ENCODE measurements at places on chromosomes 13 and 19.

- DNase-seq = no peak
These were observed 222.5 kb upstream of the SPRY2 start for GRCh38 chr13:80563439-80563838.

DNA sequence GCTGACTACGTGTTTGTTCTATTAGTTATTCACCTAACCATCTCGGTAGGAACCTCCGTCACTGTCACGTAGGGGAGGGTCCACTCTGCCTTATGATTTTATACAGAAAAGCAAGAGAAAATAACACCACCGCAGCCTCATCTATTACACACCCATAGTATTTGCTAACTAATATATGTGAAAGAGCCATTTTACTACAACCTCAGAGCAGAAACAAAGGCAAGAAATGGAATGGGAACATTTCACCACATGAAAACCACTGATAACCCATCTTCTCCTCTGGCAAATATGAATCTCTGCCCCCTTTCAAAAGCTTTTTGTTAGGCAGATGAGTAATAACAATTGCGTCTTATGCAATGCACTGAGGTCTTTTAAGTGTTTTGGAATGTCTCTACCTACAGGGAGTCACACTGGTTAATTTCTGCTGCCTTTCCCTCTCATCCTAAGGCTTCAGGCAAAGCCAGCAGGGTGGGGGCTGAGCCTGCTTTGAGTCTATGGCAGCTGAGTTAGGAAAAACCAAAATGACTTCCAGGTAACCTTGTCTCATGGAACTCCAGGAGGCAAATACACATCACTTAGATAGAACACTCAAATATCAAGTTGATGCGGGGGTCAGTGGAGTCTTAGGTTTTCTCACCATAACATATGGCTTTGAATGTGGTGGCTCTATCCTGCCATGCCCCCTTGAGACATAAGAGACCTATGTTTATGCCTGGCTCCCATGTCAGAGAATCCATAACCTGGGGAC is 15.0 kb downstream of the TSHZ3 start:
- no peak for DNase-seq

DNA sequence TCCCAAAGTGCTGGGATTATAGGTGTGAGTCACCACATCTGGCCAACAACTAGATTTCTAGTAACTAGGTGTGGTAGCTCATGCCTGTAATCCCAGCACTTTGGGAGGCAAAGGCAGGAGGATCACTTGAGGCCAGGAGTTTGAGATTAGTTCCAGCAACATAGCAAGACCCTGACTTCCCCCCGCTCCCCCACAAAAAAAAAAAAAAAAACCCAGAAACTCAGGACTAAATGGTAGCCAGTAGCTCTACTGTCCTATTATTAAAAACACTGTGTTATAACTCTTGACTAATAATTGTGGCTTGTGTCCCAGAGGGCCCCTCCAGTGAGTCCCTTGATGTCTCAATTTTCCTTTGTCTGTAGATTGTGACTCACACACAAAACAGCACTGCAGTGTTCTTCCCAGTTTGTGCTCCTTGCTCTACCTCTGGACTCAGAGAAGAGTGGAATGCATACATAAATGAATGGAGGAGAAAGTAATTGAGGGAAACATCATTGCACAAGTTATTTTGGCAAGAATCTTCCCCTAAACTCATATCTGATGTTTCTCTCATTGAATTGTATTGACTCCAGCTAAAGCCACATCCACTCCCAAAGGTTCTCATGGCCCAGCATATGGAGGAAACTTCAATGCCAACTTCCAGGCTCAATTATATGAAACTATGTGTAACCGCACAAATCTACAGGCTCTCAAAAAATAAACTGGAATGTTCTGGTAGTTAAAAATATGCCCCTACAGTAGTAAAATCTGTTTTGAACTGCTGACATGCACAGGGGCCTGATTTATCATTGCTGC is 8.8 kb downstream of the TPT1 start:
- DNase-seq = peak; percentile 17

GRCh38 chr19:15372891-15373301 is 6.7 kb downstream of the AKAP8 start:
- DNase-seq = no peak

DNA sequence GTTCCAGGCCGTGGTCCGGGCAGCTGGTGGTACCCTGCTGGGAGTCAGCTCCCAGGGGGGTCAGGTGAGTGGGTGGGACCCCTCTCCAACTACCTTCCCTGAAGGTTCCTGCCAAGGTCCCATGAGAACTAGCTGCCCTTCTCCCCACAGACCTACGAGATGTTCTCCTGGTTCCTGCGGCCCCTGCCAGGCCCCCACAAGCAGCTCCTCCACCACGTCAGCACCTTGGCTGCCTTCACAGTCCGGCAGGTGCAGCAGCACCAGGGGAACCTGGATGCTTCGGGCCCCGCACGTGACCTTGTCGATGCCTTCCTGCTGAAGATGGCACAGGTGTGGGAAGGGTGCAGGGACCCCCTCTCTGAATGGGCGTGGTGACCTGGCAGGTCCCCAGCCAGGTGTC is 5.5 kb downstream of the CYP2S1 start:
- DNase-seq = no peak

DNA sequence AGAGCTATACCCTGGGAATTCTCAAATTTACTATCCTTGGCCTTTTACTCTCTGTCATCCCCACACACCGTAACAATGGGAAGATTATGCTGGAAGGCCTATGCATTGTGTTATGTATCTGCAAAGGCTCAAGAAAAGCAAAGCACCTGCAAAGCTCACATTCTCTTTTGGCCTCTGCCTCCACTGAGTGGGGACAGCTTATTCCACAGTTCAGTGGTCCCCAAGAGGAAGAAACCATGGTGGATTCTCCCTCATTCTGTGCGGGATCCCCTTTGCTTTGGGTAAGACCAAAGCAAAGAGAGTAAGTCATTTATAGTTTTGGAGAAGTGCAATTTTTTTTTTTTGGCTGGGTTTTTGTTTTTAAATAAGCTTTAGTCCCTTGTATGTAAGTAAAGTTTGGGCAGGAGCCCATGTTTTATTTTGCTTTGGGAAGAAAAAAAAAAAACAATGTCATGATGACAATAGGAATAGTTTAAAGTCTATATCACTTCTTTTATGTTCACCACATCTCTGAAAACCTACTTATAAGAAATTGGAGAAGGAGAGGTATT is 530.6 kb downstream of the FGF9 start:
- DNase-seq = no peak

- DNase-seq = peak; percentile 28
These were observed 70.5 kb downstream of the GJA3 start for GRCh38 chr13:20090349-20090748.

GRCh38 chr19:16226184-16226591 is 28.5 kb downstream of the AP1M1 start:
- no peak for DNase-seq

- DNase-seq = no peak
These were observed 16.3 kb downstream of the TLE2 start for GRCh38 chr19:3012621-3013262.

DNA sequence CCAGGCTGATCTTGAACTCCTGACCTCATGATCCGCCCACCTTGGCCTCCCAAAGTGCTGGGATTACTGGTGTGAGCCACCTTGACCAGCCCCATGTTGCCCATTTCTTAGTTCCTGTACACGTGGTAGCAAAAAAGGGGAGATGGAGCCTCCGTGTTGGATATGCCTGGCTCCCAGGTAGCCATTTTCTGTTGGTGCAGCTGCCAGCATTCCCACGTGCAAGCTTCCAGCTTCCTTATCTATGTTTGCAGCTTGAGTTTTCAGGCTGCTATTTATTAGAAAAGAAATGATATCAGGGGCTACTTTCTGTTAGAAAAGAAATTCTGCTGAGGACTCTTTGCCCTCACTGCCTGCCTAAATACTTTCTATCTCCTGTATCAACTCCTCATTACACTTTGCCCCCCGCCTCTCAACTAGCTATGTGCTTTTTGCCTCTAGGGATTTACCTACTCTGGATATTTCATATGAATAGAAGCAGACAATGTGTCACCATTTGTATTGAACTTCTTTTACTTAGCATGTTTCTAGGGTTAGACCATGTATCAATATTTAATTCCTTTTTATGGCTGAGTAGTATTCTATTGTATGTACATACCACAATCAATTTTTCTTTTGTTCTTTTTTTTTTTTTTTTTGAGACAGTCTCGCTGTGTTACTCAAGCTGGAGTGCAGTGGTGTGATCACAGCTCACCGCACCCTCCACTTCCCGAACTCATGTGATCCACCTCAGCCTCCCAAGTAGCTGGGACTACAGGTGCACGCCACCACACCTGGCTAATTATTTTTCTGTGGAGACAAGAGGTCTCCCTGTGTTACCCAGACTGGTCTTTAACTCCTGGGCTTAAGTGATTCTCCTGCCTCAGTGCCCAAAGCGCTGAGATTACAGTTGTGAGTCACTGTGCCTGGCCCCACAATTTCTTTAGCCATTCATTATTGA is 3.4 kb upstream of the TMED1 start:
- no peak for DNase-seq

DNA sequence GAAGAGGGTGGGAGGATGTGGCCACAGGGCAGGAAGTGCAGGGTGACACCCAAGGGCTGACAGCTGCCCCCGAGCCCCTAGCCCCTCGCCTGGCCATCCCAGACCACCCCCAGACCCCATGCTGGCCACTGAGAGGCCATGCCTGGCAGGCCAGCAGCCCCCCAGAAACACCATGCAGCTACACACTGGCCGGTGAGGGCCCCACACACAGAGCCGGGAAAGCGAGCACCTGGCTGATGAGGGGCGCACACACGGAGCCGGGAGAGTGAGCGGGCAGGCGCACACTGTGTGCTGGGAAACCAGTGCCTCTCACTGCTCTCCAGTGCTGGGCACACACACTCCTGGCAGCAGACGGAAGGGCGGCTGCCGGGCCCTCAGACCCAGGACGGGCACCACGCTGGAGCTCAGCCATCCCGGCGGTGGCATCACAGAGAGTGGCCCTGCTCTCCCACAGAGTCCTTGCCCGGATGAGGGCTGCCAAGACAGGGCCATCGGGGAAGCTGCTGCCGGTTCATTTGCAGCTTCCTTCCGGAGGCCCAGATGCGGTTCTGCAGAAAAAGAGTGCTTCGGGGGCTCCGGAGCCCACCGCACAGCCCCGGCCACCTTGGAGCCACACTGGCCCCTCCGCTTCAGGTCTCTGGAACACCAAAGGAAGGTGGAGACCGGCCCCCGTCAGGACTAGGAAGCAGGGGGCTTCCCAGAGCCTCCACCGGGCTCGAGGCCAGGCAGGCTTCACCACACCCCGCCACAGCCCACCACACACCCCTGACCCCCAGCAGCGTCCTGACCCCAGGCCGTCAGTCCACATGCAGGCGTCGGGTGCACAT is 76.4 kb downstream of the SPACA7 start:
- DNase-seq = no peak

- DNase-seq = no peak
These were observed 9.1 kb downstream of the ZNF575 start for GRCh38 chr19:43541920-43542650.

GRCh38 chr19:19053508-19054314 is 10.1 kb upstream of the SLC25A42 start:
- peak; percentile 16 for DNase-seq

- no peak for DNase-seq
These were observed 128.7 kb downstream of the TSHZ3 start for GRCh38 chr19:31220540-31220939.

GRCh38 chr13:111241006-111241755 is 79.3 kb upstream of the TEX29 start:
- DNase-seq = no peak

DNA sequence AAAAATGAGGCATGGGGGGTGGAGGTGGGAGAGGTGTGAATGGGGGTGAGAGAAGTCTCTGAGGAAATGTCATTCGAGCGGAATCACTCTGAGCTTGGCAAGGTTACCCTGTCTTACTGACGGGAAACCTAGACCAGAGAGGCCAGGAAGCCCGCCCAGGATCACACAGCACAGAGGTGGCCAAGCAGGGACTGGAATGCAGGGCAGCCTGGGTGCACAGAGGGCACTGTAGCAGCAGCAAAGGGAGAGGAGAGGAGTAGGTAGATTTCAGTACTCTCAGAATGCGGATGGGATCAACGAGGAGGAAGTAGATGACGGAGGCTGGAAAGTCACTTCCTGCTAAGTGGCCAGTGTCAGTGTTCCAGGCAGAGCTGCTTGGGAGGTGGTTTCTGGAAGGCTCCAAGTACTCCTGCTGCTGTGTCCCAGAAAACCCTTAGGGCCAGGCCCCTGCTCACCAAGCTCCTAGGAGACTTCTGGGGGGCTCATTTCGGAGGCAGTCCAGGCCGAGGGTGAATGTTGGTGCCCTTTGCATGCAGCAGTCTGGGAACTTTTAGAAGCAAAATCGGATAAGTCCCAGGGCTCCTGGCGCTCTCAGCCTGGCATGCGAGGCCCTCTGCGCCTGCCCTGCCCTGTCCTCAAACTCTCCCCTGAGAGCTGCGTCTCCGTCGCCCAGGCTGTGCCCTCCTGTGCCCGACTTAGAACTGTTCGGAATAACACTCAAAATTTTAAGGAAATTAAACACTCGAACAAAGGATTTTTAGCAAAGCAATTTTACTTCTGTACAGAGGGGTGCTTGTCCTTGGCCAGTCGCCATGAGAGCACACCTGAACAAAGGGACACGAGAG is 33.5 kb downstream of the DNM2 start:
- no peak for DNase-seq

- DNase-seq = no peak
These were observed 27.8 kb downstream of the ANKRD10 start for GRCh38 chr13:110886870-110887596.

DNA sequence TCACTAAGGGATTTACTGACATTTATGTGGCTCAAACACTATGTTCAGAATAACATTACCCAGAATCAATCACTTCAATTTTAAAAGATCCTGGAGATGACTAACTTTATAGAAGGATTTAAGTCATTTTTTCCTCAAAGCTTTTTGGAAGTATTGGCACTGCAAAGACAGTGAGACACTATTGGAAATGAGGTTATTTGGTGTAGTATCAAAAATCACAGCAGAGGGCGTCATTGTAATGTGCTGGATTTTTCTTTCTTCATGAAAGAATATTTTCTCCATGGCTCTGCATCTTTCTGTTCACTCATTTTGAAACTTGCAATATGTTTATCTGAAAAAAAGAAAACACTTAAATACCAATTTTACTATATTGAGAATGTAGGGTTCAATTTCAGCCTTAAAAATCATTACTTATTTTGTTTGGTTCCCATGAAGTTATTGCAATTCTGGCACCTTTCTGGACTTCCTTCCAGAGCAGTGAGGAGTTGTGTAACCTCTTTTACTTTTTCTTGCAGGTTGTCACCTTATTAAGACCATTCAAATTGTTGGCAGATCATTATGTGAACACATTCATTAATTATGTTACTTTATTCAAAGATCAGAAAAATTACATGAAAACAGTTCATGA is 3.7 kb upstream of the CSNK1A1L start:
- DNase-seq = peak; percentile 43

DNA sequence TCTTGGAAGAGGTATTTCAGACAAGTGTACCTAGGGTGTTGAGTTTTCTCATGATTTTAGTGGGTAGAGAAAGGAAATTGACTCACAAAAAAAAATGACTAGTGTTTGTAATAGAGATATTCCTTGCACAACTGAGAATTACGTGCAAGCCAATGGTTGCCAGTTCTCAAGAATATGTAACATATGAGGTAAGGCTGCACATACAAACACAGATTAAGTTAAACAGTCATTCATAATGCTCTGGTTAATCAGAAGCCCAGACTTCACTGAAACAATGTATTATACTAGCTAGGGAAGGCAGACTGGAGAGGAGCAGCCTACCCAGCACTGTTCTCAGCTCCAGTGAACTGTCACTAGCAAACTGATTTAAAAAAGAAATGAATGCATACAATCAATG is 418.3 kb downstream of the DIAPH3 start:
- DNase-seq = no peak

Data from NCI-H524 (cell line).